Common myeloid progenitor, CD34-positive (primary cell): ENCODE measurements at places on chromosomes 6 and 20.

DNA sequence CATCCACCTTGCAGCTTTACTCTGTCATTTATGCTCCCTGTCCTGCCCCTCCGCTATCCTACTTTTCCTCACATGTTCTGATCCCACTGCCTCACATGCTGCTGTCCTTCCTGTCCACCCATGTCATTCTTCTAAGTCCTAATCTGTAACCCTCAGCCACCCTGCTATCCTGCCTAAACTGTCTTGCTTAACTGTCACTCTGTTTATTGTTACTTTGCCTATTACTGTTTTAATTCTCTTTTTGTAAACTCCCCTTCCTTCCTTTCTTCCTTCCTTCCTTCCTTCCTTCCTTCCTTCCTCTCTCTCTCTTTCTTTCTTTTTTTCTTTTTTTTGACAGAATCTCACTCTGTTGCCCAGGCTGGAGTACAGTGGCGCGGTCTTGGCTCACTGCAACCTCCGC is 1.4 kb downstream of the CUL9 start:
- no peaks in the 10 kb centered on the region for H3K27me3 ChIP-seq
- peak overlapping the region; percentile 72 for H3K4me3 ChIP-seq
- H3K4me1 ChIP-seq, result peaks cover 17% of the 10 kb centered on the region
- no peak for DNase-seq

DNA sequence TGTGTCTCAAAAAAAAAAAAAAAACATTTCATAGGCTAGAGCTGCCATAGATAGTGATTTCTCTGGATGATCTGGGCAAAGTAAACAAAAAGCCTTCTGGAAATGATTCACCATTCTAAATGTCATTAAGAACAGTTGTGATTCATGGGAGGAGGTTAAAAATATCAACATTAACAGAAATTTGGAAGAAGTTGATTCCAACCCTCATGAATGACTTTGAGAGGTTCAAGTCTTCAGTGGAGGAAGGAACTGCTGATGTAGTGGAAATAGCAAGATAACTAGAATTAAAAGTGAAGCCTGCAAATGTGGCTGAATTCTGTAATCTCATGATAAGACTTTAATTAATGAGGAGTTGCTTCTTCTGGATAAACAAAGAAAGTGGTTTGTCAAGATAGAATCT is 26.8 kb upstream of the MMP24 start:
- no peak overlapping the region for H3K27ac ChIP-seq
- no peaks in the 10 kb centered on the region for H3K27me3 ChIP-seq
- no peak for DNase-seq

- no peaks in the 10 kb centered on the region for H3K27me3 ChIP-seq
- peaks cover 20% of the 10 kb centered on the region for H3K4me1 ChIP-seq
- peak overlapping the region; percentile 86 for H3K4me3 ChIP-seq
- peak overlapping the region; percentile 94 for H3K27ac ChIP-seq
- DNase-seq, result peak; percentile 28
- H3K36me3 ChIP-seq, result no peaks in the 10 kb centered on the region
Measured at GRCh38 chr6:38638941-38639497, 710 bp downstream of the BTBD9 start.

DNA sequence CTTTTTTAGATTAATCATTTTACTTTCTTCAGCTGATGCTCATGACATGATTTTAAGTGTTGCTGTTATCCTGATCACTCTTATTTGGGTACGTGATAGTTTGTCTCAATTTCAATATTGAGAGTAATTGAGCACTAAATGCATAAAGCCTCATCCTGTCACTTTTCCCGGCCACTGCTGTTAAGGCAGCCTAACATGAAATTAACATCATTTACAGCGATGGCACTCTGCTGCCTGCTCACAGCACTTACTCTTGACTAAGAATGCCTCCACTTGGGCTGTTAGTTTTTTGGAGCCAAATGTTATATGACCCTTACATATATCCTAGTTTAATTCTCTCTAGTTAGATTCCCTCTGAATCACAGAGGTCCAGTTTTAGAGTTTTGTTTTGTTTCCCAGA is 107.3 kb downstream of the SLX4IP start:
- no peaks in the 10 kb centered on the region for H3K4me1 ChIP-seq
- DNase-seq, result no peak
- no peaks in the 10 kb centered on the region for H3K27me3 ChIP-seq

- H3K27ac ChIP-seq, result no peak within 1 kb of the TSS
- no peaks in the 10 kb centered on the region for H3K27me3 ChIP-seq
- DNase-seq, result peak; percentile 39
Measured at GRCh38 chr20:17530716-17531664, at the start of gene BFSP1. Gene BFSP1, minus strand, starts transcription at chr20:17531379. Its CDS starts 50 bp downstream, at chr20:17531329.

GRCh38 chr6:21586740-21587178 is 6.8 kb upstream of the SOX4 start:
- no peaks in the 10 kb centered on the region for H3K27me3 ChIP-seq
- H3K36me3 ChIP-seq, result no peaks in the 10 kb centered on the region
- H3K27ac ChIP-seq, result peak overlapping the region; percentile 83
- no peak for DNase-seq
- peaks cover 13% of the 10 kb centered on the region for H3K4me1 ChIP-seq
- H3K4me3 ChIP-seq, result peak overlapping the region; percentile 93

- no peak overlapping the region for H3K4me3 ChIP-seq
- H3K4me1 ChIP-seq, result no peaks in the 10 kb centered on the region
- H3K27ac ChIP-seq, result no peak overlapping the region
Measured at GRCh38 chr20:44838521-44838920, 28.2 kb upstream of the RIMS4 start.

DNA sequence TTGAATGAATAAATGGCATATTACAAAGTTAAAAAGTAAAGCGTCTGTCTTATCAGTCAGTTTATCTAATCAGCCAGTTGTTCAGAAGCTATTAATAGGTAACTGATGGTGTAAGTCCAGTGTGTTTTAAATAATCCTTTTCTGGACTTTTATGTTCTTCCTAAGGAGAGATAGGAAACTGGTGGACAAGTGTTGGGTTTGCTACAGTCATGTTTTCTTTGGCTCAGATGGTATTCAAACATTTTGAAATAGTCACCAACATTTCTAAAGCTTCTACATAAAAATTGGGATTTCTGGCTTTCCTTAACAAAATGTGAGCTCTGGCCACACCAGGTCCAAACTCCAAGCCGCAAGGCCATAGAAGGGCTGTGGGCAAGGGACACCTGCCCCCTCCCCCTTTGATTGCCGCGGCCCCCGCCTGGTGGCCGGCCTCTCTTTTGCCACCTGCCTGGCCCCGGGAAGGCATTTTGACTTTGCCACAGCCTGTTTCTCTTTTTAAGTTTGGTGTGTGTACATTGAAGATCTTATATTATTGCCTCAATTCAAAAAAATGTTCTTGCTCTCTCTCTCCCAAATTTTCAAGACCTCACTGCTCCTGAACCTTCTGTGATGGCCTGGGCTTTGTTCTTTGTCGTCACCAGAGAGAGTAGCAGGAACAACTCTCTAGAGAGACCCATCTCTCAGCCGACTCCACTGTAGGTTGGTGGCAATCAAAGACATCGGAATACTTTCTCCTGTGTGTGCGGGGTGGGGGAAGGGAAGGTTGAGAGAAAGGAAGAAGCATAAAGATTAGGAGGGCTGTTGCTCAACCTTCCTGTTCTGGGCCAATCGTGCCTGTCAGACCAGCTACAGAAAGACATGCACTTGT is 84.0 kb upstream of the ZNF217 start:
- H3K27me3 ChIP-seq, result no peaks in the 10 kb centered on the region
- H3K4me1 ChIP-seq, result peaks cover 32% of the 10 kb centered on the region
- DNase-seq, result peak; percentile 68

DNA sequence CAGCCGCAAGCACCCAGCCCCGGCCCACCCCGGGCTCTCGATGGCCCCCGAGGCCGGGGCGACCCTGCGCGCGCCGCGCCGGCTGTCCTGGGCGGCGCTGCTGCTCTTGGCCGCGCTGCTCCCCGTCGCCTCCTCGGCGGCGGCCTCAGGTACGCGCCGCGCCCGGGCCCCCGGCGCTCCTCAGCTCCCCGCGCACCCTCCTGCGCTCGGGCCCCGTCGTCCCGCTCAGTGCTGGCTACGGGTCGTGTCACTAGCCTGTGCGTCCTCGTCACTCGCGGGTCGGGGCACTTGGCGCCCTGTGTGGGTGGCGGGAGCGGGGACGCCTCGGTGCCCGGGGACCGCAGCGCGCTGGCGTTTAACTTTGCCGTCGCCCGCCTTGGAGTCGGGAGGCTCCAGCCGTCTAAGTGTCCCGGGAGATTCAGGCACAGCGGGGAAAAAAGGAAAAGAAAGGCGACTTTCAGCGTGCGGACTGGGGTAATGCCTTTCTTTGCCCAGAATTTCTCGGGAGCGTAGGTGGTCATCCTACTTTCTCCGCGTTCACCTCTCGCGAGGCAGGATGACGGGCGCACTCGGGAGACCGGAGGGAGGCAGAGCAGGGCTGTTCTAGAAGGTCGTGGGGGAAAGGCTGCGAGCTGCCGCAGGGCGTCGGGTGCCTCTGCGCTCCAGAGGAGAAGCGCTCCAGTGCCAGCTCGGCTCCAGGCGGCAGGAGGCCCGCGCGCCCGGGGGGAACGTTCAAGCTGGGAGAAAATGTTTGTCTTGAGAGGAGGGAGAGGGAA is 545 bp downstream of the FNDC1 start:
- DNase-seq, result peak; percentile 26
- no peak overlapping the region for H3K27ac ChIP-seq
- peak overlapping the region; percentile 74 for H3K4me3 ChIP-seq
- peaks cover 89% of the 10 kb centered on the region for H3K27me3 ChIP-seq

DNA sequence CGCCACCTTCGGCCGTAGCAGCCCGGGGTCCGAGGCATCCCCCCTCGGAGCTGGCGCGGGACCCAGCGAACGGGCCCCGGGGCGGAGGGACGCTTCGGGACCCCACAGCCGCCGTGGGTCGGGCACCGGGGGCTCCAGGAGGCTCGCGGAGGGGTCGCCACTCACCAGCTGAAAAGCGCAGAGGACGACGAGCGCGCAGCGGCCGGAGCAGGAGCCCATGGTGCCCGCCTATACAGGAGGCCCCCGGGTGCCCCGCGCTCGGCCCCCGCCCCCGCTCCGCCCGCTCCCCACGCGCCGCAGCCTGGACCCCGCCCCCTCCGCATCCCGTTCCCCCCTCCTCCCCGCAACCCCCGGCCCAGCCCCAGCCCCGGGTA is at the start of gene NKAIN4:
Gene NKAIN4 (minus strand): TSS at position 232 of the 374 bp plus-strand sequence. CDS start 13 bp downstream, at position 219.
- peaks cover 7% of the 10 kb centered on the region for H3K27me3 ChIP-seq
- DNase-seq, result no peak
- H3K27ac ChIP-seq, result no peak within 1 kb of the TSS
- H3K36me3 ChIP-seq, result no peaks in the 10 kb centered on the region
- no peaks in the 10 kb centered on the region for H3K4me1 ChIP-seq
- H3K4me3 ChIP-seq, result no peak within 1 kb of the TSS

- peak overlapping the region; percentile 94 for H3K4me3 ChIP-seq
- peak; percentile 92 for DNase-seq
- H3K36me3 ChIP-seq, result no peaks in the 10 kb centered on the region
- H3K27ac ChIP-seq, result peak overlapping the region; percentile 73
- H3K27me3 ChIP-seq, result no peaks in the 10 kb centered on the region
Measured at GRCh38 chr6:123804014-123804786, 535 bp downstream of the NKAIN2 start.

DNA sequence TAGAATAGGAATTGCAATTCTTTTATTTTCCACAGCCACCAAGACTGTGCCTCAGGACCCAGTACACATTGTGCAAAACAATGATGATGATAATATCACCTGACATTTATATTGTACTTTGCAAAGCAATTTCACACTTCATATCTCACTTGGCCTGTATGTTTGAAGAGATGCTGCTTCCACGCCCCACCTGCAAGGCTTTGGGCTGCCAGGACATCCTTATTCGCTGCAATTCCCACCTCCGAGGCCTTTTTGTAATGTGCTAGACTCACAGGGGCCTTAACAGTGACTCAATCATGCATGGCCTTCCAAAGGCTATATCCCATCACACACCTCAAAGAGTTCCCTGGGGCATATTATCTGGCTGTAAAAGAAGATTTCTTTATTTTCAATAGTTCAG is 200.9 kb downstream of the MYLK4 start:
- peaks cover 4% of the 10 kb centered on the region for H3K27me3 ChIP-seq
- no peak overlapping the region for H3K27ac ChIP-seq
- H3K36me3 ChIP-seq, result no peaks in the 10 kb centered on the region
- no peaks in the 10 kb centered on the region for H3K4me1 ChIP-seq
- DNase-seq, result no peak

DNA sequence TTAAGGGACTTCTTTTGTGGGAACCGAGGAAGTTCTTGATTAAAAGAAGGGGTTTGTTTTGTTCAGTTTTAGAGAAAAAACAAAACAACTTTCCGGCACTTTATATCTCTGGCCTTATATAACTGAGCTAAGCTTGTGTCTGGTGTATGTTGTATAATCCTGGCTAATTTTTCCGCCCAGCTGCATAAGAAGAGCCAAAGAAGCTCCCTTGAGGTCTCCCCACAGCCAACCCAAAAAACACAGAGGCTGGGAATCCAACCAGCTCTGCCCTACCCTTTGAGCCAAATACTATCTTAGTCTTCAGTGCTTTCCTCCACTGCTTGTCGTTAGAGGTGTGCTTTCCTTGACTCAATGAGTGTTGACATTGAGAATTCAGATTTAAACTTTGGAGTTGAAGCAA is 45.5 kb upstream of the RNF146 start:
- no peak overlapping the region for H3K27ac ChIP-seq
- no peak overlapping the region for H3K4me3 ChIP-seq
- no peaks in the 10 kb centered on the region for H3K4me1 ChIP-seq
- H3K36me3 ChIP-seq, result no peaks in the 10 kb centered on the region
- no peak for DNase-seq

DNA sequence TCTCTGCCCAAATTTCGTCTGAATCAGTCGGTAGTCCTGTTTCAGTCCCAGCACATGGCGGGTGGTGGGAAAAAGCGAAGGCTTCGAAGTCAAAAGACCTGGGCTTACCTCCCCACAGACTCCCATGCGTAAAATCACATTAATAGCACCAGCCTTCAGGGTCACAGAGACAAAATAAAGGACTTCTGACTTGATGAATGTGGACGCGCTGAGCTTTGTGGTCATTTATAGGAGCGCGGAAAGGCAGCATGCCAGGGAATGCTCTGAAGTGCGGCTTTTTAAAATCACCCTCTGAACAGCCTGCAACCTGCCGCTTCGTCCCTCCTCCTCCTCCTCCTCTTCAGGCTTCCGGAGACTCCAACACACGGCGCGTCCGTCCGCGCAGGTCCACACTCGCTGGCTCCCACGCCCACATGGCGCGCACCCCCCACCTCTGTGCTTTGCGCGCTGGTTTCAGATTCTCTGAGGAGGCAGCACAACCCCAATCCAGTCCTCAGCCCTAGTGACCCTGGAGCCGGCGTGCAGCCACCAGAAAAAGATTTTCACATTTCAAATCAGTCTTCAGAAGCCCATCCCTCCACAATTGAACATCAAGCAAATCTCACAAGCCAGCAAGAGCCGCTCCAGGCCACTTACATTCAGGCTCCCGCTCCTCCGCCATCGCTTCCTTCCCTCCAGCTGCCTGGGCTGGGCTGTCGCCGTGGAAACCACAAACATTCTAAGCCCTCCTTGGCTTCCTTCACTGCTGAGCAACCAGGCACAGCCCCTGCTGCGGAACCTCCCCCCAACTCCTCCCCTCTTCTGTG is at the start of gene C6orf118:
Gene C6orf118 (minus strand): TSS at position 680 of the 806 bp plus-strand sequence. CDS start 19 bp downstream, at position 661.
- H3K4me3 ChIP-seq, result no peak within 1 kb of the TSS
- no peaks in the 10 kb centered on the region for H3K36me3 ChIP-seq
- peak; percentile 83 for DNase-seq
- peaks cover 6% of the 10 kb centered on the region for H3K4me1 ChIP-seq
- H3K27ac ChIP-seq, result no peak within 1 kb of the TSS
